ENCODE measurements at places on chromosomes 1 and 21.

DNA sequence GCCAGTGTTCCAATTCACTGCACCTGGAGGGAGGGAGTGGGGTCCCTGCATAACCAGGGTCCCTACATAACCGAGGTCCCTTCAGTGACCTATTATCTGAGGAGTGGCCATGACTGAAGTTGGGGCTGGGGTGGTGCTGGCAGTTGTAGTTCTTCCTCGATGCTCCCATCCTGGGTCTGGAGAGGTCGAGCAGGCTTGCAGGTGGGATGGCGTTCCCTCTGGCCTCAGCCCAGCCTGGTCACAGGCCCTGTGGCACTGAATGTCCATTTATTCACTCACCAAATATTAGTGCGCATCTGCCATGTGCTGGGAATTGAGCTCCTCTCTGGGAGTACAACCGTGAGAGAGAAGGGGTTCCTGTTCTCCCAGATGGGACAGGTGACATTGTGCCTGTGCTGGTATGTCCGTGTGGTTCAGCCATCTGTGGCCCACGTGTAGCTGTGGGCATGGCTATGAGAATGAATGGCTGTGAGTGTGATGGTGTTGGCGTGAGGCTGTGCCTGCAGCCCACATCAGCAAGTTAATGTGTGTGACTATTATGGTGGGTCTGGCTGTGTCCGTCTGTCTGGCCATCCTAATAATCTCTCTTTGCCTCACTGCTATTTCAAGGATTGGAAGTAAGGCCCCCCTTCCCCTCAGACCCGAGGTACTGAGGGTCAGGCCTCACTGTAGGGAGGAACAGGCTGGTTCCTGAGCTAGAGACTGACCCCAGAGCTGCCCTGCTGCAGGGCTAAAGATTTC, 3.9 kb upstream of the SLC6A9 start:
- DNase-seq: no peak

DNA sequence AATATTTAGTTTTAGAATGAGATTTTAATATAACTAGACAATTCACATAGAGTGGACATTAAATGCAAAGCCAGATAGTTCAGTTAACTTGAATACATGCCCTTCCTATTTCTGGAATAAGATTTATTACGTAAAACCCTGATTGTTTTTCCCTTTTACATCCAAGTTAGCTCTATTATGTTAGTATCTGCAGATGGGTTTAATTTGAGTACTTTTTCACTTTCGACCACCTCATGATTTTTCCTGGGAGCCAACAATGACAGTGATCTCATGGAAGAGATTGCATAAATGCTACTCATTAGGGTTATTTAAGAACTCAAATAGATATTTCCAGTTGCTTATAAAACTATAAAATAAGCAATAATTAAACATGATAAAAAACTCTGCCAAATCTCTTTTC, 199.4 kb upstream of the PTGFR start:
- DNase-seq: no peak

DNA sequence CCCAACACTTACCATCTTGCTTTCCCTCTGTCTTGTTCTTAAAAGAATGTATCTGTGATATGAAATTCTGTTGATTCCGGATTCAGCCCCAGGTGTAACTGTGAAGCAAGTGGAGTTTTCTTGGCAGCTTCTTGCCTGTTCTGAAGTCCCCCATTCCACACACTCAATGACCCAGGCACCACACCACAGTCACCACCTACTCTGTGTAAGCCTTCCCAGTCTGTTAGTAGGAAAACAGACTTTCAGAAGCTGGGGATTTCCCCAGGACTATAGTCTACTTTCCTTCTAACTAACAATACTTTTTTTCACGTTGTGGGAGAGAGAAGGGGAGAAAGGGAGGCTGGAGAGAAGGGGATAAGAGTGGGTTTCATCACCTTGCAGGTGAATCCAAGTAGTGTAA, 299.1 kb upstream of the PROX1 start:
- DNase-seq: no peak

DNA sequence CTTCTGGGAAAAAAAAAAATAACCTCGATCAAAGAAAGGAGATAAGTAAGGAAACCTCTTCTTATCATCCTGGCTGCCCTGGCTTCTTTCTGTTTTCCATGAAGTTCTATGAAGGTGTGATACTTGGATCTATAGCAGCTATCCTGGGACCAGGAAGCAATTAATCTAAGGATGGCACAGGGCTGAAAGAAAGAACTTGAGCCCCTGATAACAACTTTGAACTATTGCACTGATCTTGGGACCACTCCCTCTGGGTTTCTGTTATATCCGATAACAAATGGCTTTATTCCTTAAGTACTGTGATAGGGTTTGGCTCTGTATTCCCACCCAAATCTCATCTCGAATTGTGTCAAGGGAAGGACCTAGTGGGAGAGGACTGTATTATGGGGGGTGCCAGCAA, 104.1 kb downstream of the DAB1 start:
- no peak for DNase-seq

DNA sequence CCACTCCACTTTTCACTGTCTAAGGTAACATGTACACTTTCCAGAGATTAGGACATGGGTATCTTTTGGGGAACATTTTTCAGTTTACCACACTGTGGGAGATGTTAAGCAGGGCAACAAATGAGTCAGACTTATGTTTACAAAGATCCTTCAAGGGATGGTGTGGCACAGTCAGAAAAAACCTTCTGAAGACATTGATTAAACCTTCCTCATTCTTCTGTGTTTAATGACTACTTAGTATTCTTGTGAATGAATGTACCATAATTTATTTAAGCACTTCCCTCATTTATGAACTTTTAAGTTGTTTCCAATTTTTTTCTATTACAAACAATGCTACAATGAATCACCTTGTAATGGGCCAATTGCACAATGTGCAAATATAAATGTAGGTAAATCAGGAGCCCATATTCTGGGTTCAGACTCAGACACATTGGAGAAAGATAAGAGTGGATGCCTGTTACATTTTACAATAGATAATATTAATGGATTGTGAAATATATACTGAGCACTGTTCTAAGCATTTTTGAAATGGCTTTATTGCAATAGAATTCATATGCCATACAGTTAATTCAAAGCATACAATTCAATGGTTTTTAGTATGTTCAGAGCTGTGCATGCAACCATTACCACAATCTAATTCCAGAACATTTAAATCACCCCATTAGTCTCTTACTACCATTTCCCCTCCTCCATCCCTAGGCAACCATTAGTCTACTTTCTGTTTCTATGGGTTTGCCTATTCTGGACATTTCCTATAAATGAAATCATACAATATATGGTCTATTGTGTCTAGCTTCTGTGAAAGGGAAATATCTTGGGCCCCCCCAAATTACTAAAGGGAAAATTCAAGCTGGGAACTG, 1.9 kb upstream of the SFT2D2 start:
- no peak for DNase-seq

GRCh38 chr1:116577759-116578314, 7.0 kb upstream of the CD58 start:
- no peak for DNase-seq

- no peak for DNase-seq
Observed at GRCh38 chr1:160622501-160623226, 24.2 kb downstream of the SLAMF1 start.

GRCh38 chr21:45602106-45602505, 41.4 kb upstream of the PCBP3 start:
- no peak for DNase-seq

GRCh38 chr21:21007606-21008005, 9.4 kb downstream of the NCAM2 start:
- no peak for DNase-seq

GRCh38 chr1:44014365-44015104, 16.7 kb downstream of the SLC6A9 start:
- DNase-seq: no peak

GRCh38 chr1:27972141-27972540, 12.4 kb downstream of the XKR8 start:
- no peak for DNase-seq

GRCh38 chr1:196002906-196003305, 605.3 kb downstream of the KCNT2 start:
- DNase-seq: no peak

DNA sequence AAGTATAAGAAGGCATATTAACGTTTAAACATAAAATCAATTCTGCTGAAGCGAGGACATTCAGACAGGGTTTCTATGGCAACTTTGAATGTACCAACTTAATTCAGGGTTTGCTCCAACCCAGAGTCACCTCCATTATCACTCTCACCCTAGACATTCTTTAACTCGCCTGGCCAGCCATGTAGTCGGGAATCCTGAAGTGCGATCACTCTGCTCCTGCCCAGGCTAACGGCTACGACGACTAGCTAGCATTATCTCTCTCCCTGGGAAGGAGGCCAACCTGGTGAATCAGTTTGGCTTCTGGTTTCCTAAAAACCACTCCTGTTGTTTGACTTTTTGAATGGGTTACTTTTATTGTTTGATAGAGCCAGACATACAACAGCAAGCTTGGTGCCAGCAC, 38.9 kb upstream of the ZBTB18 start:
- DNase-seq: no peak

DNA sequence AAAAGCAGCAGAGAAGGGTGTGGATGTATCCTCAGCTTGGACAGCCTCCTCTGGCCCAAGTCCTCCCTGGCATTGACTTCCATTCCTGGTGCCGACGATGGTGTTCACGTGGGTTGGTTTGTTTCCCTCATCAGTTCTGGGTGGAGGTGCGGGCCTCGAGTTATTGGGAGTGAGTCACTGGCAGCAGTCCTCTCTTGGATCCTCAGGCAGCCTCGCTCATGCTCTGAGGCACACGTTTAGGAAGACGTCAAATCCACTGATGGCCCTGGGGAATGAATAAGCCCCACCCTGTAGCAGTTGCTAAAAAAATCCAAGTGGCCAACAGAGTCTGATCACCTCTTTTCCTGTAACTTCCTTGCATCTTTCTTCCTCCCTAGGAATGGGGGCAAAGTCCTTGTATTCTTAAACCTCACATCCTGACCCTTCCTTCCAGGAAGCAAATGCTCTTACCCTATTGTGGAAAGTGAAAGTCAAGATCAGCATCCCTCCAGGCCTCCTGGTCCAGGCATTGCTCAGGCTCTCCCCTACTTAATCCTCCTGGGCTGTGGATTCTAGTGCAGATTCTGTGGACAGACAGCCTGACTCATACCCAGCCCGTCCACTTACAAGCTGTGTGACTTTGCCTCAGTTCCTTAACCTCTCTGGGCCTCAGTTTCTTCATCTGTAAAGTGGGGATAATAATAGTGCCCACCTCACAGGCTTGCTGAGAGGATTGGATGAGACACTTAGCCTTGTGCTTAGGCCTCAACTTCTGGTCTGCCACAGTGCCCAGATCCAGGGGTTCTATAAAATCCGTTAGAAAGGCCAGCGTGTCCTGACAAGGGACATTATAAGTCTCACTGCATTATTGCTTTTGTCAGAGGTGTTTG, 111.1 kb downstream of the TLR5 start:
- DNase-seq: no peak

GRCh38 chr1:39540504-39541031, 36.0 kb downstream of the PABPC4 start:
- no peak for DNase-seq

DNA sequence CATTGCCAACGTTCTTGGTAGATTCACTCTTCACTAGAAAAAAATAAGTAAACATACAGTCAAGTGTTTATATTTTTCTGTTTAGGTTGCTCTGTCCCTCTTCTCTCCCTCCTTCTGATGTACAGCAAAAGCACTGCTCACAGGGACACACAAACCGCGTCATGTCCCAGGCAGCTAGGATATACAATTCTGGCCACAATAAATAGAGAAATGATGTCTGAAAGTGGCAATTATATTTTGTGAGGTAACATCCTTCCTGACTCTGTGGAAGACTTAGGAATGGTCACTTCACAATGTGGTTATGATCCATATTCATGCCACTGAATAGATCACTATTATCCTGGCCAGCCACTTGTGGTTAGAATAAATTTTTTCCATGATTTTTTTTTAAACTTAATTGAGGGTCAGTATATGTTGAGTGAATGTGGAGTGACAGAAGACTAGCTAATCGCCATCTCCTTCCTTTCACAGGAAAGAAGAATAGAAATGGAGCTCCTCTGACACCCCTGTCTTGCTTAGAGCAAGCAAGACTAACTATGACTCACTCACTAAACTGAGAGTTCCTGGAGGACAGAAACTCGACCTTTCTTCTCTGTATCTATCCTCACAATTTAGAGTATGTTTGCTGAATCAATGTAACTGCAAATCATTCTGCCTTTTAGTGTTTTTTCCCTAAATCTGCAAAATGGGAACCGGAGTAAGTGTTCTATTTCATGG, 54.0 kb downstream of the ZNHIT6 start:
- DNase-seq: no peak

- no peak for DNase-seq
Observed at GRCh38 chr1:87249803-87250202, 78.9 kb upstream of the LMO4 start.

GRCh38 chr1:151048645-151049032, 1.1 kb downstream of the C1orf56 start:
- no peak for DNase-seq

DNA sequence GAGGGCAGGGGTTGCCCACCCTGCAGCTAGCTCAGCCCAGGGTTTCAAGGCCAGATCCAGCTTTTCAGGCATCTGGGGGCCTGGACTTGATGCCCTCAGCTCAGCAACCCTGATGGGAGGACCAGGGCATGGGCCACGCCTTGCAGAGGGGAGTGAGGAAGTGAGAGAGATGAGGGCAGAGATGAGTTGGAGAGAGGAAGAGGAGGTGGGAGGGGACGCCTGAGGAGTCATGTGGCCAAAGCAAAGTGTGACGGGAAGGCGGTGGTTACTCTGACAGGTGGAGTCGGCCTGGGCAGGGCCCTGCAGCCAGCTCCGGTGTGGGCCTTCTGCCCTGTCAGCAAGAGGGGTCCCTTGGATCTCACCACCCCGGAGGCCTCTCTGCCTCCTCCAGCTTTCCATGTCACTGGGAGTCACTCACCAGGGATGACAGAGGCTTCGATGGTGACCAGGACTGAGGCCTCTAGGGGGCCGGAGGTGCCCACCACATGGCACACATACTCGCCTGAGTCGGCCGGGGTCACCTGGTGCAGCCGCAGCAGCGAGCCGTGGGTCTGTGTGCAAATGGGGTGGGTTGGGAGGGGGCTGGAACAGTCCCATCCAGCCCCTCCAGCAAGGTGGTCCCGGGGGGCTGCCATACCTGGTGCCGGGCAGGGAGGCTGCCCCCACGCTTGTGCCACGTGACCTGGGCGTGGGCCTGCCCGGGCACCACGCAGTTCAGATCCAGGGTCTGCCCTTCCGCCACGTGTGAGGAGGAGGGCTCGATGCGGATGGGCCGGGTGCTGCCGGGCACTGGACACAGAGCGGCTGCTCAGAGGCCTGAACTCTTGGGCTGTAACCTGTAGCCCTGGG, 40.4 kb downstream of the LDLRAD2 start:
- DNase-seq: no peak

GRCh38 chr1:48028218-48029069, 31.3 kb upstream of the TRABD2B start:
- no peak for DNase-seq

DNA sequence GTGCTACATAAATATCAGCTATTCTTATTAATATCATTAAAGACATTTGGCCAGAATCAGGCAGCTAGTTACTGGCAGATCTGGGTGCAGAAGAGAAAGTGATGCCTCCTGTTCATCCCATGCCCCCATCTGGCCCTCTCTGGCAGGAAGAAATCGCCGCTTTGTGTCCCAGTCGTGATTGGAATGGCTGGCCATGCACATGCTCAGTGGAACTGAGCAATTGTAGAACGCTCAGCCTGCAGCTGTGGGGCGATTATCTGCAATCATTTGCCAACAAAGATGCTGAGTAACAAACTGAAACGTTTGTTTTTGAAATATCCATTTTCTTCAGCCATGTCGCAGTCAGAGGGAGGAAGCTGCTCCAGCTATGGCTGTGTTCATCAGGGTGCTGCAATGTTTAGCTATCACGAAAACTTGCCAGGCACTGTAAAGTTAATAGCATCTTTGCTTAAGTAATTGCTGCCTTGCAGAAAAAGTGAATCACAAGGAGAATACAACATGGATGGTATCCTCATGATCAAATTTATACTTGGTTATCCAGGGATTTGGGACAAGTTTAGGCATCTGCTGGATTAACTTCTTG, 36.5 kb downstream of the NGF start:
- no peak for DNase-seq
